ENCODE measurements at places on chromosomes 7 and 10.
A peak's percentile ranks its signal among the peaks of the same experiment; 100 is the strongest.

DNA sequence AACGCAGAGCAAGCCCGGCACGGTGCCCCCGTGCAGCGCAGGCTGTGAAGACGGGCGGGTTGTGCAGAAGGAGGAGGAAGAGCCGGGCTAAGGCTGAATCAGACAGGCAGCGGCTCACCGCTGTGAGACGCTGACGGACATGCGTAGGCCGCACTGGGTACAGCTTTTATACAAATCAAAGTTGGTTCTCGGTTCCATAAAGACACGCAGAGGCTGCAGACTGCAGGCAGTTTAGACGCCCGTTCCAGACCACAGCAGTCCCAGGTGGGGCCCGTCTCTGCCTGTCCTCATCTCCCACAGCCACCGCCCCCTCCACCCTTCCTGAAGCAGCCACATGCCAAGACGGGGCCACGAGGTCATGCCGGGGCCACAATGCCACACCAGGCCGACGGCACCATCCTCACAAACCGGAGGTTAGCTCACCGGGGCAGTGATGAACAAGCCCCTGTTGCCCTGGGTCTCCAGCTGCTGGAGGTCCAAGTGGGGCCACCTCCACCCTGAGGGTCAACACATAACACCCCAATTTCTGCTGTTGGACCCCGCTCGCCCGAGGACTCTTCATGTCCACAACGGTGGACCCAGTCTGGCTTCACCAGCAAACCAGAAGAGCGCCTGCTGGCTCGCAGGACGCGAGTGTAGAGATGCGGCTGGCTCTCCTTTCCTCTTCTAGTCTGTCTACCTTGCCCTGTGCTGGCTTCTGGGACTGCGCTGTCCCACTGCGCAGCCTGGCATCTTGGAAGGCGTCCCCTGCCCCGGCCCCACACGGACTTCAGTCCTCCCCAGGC, 227.2 kb downstream of the ELFN1 start:
- no peak for DNase-seq

DNA sequence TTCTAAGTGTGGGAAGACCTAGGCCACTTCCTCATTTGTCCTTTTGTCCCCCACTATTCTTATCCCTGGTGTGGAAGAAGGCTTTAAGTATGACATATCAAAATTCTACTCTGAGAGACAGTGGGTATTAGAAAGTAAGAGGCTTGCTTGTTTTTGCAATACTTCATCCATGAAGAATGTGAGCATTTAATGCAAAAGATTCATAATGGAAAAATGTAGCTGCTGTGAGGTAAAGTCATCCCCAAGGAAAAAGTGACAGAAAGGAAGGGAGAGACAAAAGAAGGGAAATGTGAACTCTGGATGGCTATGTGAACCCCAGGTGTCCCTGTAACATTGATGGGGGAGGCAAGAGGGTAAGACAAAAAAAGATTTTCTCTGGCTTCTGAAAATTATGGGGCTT, 607.5 kb downstream of the SORCS1 start:
- no peak for DNase-seq

DNA sequence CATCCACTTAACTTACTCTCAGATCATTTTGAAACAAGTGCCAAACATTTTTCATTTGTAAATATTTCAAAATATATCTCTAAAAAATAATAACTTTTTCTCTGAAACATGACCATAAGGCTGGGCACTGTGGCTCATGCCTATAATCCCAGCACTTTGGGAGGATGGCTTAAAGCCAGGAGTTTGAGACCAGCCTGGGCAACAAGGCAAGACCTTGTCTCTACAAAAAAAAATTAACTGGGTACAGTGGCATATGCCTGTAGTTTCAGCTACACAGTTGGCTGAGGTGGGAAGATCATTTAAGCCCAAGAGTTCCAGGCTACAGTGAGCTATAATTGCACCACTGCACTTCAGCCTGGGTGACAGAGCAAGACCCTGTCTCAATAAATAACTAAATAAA, 36.4 kb downstream of the USP54 start:
- DNase-seq = no peak

DNA sequence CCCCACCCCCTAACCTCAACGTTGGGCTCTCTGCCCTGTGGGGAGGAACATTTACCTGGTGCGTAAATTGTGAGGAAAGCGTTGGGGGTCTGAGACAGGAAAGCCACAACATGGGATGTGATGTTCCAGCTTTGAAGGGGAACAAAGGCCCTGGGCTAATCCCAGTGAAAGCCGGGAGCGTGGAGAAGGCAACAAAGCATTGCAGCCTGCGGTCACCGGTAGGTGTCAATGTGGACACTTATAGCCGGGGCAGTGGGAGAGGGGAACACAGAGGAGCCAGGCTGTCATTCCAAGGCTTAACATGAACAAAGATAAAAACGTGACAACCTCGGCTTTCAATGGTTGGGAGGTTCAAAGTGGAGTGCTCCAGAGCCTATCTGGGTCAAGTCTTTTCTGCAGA, 12.7 kb downstream of the PTF1A start:
- no peak for DNase-seq

- no peak for DNase-seq
Measured at GRCh38 chr7:100017300-100017699, 1.9 kb downstream of the ZKSCAN1 start.

DNA sequence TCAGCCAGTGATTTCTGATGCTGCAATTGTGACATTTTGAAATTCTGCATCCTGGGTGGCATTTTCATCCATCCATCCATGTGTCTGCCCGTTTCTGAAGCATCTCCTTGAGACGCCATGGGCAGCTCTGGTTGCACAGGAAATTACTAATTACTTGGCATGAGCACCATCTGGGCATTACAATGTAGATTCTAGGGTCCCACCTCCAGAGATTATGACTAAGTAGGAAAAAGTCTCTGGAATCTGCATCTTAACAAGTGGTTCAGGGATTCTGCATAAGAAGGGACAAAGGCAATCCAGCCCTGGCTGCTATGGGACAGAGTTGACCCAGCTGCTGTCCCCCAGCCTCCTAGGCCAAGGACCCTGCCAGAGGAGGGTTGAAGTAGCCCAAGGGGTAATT, 65.3 kb downstream of the CUZD1 start:
- no peak for DNase-seq

- peak; percentile 9 for DNase-seq
Measured at GRCh38 chr7:17298840-17299482, 509 bp downstream of the AHR start.

DNA sequence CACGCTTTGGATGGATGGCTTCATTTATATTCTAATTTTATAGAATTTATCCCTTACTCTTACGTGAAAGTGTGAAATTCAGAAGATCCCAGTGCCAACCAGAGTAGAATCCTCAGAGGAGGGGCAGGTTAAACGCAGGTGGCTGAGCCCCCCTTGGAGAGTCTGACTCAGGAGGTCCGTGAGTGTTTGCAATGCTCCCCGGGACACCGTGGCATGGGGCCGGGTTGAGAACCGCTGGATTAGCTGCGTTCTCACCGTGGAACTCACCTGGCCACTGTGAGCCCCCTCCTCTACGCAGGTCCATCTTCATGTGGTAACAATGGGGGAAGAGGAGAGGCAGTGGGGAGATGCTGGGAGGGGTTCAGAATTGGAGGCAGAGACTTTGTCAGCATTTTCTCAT, 638.0 kb upstream of the MKI67 start:
- DNase-seq = no peak

DNA sequence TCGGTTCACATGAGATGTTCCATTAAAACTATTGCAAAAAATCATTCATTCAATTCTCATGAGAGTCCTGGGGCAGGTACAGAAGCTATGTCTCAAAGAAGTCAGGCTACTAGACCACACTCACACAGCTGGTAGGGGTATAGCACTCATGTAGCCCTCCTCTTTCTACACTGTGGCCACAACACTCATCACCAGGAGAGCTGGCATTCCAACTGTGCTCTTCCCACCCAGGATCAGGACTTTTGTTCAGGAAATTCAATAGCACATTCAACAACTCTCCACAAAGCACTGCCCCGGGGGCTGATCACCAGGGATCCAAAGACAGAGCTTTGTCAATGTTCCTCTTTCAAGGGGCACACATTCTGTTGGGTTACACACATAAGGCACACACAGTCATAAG, 31.0 kb upstream of the C10orf90 start:
- no peak for DNase-seq

- no peak for DNase-seq
Measured at GRCh38 chr7:31919678-31920369, 150.4 kb downstream of the PDE1C start.

DNA sequence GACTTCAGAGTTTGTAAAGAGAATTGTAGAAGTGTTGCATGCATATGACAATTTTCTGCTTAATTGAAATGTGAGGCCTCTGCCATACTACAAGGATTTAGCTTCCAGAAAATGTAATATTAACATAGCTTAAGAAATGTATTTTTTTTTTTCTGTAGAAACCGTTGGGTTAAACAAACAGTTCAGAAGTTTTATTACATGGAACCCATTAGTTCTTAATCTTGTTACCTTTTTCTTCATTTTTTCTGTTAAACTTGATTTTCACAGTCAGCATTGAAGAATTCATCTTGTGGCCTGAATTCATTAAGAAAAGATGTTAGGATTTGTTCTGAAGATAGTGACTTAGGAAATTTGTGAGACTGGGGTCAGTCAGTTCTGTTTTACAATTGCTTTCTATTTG, 4.9 kb downstream of the PTEN start:
- DNase-seq = peak; percentile 33

- no peak for DNase-seq
Measured at GRCh38 chr7:51970961-51971665, 654.5 kb upstream of the COBL start.

DNA sequence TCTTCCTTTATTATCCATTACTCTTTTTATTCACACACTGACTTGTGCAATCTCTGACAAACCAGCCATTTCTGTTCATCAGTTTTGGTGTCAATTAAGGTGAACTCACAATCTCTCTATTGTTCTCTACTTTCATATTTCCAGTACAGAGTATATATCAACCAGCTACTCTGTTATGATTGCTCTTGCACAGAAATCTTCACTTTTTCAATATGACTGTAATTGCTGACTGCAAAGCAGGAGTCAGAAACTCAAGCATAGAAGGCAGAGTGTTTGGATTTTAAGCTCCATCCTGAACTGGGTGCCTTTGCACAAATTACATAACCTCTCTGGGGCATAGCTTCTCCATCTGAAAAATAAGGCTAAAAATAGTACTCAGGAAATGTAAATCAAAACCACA, 1042.0 kb downstream of the GRM8 start:
- DNase-seq = no peak

DNA sequence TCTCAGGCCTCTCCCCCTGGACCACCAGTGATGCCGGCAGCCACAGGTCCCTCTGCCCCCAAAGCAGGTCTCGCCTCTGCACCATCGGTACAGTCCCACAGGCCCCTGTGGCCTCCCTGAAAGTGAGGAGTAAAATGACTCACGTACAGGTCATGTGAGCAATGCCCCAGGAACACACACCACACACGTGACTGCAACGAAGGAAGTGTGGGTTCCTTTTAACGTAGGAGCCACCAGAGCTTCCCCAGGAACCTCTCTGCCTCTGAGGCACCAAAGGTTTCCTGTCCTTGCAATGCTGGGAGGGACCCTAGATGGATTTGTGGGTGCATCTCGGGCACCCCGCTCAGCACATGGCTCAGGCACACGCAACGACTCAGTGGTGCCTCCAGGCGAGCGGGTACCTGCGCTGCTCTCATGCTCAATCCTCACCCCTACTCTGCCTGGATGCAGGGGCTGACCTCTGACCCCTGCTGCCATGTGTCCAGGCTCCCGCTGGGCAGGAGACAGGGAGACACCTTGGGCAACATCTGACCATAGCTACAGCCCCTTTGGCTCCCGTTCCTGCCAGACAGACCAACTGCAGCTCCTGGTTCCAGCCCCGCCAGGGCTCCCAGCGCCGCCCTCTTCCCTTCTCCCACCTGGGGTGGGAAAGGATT, 120.7 kb downstream of the PRKAG2 start:
- no peak for DNase-seq

GRCh38 chr7:114432703-114433102, 18.1 kb downstream of the FOXP2 start:
- DNase-seq = no peak

GRCh38 chr10:24790599-24790998, 66.9 kb upstream of the ARHGAP21 start:
- no peak for DNase-seq

GRCh38 chr7:5572439-5572838, 148.8 kb upstream of the TNRC18 start:
- DNase-seq = no peak

DNA sequence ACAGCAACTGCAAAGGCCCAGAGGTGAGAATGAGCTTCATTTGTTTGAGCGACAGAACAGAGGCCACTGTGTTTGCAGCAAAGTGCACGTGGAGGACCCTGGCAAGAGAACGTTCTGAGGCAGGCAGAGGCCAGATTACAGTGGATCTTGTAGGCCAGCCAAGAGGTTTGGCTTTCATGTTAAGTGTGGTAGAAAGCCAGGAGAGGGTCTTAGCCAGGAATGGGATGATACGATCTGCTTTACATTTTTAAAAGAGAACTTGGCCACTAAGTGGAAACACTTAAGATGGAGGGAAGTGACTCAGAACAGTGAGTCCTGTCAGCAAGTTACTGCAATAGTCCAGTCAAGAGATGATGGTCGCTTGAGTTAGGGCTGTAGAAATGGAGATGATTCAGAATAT, 4.6 kb downstream of the CCDC136 start:
- no peak for DNase-seq

DNA sequence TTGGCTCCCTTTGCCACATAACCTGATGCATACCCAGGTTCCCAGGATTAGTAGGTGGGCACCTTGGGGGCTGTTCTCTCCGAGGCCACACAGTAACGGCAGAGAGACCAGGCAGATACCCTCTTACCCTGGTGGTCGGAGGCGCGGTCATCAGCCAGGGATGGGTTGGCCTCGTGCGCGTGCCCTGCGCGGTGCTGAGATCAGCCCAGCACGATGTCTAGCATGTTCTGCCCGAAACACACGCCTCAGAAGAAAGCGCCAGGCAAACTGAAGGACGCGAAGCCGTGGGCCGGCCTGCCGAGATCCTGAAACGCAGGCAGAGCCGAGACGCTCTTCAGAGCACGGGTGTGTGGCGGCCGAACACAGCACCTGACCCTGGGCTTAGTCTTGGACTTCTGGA, 34.7 kb upstream of the CFAP46 start:
- DNase-seq = no peak

- no peak for DNase-seq
Measured at GRCh38 chr7:77631820-77632219, 64.4 kb upstream of the RSBN1L start.

GRCh38 chr10:89921403-89921802, 220.0 kb downstream of the KIF20B start:
- no peak for DNase-seq

DNA sequence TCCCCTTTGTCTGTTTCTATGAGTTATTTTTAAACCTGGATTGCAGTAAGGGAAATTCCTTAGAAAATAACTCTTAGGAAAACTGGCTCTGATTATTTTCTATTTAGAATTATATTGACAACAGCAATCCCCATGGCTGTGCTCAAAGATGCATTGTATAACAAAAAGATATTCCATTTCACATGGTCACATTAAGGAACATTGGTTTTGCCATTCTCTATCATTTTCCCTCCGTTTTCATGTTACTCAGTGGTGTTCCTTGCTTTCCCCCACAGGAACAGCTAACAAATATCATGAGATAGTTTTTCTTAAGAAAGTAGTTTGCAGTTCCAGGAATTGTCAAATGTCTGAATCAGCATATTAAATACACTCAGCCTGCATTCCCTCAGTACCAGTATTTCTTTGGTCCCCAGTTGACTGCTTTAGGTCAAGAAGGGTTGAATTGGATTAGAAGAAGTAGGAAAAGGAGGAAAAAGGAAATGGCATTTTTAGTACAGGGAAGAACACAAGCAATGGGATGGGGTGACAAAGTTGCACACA, 436.7 kb downstream of the TNS3 start:
- no peak for DNase-seq

Data from hematopoietic multipotent progenitor cell treated with erythropoietin and hydrocortisone succinate and interleukin-3 and kit ligand, for 17 days (in vitro differentiated cells).